Central memory CD4-positive, alpha-beta T cell (primary cell): ENCODE measurements at places on chromosomes 7 and 10.
A peak's percentile ranks its signal among the peaks of the same experiment; 100 is the strongest.

- DNase-seq: no peak
Observed at GRCh38 chr10:81309041-81309552, 565.9 kb upstream of the NRG3 start.

DNA sequence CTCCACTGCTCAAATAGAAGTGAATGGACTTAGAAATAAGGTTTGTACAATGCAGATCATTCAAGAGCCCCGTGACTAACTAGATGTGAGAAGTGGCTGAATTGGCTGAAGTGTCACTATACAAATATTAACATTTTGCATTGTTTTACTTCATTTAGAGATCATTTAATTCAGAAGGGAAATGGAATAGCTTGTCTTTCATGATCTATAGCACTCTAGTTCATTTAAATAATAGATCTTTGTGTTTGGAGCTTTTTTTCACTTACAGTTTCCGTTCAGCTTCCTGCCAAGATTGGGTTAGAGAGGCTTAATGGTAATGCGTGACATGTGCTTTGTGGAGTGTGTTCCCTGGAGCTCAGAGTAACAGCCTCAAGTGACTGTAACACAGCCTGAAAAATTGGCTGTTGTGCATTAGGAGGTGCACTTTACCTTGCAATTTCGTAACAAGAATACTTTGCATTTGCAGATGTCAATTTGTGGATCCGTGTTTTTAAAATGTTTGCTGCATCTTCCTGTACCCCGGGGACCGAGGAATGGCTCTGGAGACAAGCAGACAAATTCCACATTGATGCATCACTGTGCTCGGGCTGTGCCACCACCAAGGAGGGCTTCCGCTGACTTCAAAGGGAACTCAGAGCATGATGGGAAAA is 170.3 kb downstream of the NRP1 start:
- DNase-seq: no peak

DNA sequence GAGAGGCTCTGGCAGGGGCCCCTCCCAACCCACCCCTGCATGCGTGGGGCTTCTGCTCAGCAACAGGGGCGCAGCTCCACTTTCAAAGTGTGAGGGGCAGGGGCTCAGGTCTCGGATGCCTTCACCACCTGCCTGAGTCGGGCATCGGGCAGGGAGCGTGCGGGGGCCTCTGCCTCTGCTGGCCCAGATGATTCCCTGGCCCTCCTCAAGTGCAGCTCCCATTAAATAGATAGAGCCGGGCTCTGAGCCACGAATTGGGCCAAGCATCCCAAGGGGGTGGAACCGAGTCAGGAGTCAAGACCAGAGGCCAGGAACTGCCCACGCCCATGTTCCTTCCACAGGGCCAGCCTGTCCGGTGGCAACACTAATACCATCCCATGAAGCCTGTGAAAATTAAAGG is 108.9 kb upstream of the FAM20C start:
- DNase-seq: no peak

DNA sequence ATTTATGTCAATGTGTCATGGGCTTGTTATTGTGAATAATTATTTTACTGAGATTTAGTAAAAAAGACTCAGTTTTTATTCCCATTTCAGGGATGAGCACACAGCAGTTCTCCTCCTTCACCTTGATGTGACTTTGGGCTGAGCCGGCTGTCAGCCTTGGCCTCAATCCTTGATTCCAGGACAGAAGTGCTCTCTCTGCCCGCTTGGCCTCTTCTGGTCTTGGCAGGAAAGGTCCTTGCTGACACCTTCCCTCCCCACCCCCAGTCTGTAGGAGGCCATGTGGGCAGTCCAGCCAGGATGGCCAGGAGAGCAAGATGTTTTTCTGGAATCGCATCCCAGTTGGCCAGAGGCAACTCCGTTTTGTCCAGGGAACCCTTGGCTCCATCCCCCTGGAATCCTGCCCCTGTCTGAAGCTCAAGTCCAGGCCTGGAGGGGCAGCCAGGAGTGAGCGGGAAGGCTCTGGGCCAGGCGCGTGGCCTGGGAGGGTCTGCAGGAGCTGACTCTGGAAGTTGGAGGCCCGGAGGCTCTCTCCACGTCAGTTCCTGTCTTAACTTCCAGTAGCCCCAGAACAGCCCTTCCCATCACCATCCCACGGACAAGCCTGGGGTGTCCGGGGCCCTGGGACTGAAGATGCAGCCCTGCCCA is 100.9 kb downstream of the PDGFA start:
- DNase-seq: no peak

DNA sequence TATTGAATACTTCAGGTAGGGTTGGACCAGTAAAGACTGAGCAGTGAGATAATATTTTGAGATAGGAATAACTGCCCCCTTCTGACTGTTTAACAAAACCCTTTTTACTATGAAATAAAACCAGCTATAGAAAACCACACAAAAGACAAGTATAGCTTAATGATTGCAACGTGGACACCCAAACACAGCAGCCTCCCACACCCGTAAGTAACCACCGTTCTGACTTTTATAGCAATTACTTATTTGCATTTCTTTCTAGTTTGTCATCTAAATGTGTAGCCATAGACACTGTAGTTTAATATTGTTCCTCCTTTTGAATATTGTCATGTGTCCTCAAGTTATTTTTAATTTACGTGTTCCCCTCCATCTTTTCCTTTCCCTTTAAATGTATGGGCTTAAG is 42.9 kb upstream of the SYPL1 start:
- DNase-seq: no peak

DNA sequence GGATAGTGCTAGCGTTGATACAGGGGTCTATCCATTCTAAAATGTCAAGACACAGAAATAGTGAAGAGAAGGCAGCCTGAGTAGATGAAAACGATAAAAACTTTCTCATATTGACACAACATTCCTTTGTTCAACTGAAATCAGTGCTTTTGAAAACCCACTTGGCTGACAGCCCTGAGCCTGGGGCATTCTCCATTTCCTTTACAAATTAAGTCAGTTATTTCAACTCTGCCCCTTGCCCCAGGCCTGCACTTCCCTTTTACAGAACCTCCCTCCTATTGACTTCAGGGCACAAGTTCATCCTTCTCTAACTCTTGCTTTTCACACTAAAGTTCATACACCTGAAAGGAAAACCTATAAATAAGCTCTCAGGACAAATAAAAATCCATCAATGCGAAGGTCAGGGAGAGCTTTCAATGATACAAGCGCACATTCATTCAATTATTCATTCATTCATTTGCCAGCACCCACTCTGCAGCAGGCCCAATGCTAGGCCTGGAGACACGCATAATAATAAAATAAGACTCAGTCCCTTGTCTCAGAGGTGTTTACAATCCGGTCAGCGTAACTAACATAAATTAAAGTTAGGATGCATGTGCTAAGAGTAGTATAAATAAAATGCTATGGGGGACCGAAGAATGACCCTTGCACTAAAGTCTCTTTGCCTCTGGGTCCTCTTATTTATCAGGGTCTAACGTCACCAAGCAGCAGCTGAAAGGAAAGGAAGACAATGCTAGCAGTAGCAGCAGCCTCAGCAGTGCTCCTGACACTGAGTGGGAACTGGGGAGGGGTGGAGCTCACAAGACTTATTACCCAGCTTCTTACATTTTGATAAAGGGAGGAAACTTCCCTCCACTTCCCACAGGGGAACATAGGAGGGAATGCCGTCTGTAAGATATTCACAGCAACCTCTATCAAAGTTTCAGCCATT is 134.8 kb downstream of the PDE1C start:
- DNase-seq: no peak

GRCh38 chr7:129462420-129462819 is 28.2 kb downstream of the STRIP2 start:
- no peak for DNase-seq

- no peak for DNase-seq
Observed at GRCh38 chr7:153943457-153943856, 108.7 kb upstream of the DPP6 start.

- DNase-seq: no peak
Observed at GRCh38 chr10:95314192-95314918, 23.6 kb upstream of the PDLIM1 start.

DNA sequence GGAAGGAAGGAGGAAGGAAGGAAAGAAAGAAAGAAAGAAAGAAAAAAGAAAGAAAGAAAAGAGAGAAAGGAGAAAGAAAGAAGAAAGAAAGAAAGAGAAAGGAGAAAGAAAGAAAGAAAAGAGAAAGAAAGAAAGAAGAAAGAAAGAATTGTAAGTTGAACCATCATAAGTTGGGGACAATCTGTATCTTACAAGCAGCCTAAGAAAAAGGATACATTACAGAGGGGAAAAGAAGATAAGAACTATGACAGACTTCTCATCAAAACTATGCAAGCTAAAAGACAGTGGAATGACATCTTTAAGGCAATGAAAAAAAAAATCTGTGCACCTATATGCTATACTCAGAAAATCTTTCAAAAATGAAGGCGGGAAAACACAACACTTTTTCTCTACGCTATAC is 50.3 kb upstream of the SP4 start:
- no peak for DNase-seq

- DNase-seq: peak; percentile 80
Observed at GRCh38 chr10:3668966-3669330, 116.1 kb downstream of the KLF6 start.

DNA sequence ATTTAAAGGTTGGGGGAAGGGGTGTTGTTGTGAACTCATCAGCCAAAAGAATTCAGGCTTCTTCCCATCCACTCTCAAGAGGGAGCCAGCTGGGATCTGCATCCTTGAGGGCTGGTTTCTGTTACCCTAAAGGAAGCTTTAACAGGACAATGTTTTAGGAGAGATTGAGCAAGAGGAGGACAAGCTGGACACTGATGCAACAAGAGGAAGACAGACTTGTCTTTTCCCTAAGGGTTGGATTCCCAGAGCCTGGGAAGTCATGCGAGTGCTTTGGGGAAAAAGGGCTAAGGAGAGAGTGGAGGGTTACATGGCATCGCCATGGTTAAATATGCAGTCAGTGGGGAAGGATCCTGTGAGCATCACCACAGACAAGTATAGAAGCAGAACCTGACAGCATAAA is 47.6 kb upstream of the PDE1C start:
- DNase-seq: no peak

DNA sequence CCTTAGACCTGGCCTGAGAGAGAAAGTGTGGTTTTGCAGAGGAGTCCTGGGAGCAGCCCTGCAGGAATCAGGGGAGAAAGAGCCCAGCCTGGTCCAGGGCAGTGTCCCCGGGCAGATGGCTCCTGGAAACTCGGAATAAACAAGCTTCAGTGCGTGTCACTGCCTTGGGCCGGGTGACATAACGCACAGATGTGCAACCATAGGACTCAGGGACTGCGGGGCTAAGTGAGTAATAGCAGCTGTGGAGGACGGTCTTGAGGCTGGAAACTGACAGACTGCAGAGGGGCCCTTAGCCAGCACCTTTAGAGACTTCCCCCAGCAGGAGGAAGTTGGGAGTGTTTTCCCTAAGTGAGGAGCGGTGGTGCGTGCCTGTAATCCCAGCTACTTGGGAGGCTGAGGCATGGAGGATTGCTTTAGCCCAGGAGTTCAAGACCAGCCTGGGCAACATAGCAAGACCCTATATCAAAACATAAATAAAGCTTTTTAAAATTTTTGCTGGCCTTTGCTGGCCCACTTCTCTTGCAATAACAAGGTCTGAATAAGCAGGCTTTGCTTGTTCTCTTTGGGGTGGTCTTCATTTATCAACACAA is 5.3 kb upstream of the CLIP2 start:
- no peak for DNase-seq

DNA sequence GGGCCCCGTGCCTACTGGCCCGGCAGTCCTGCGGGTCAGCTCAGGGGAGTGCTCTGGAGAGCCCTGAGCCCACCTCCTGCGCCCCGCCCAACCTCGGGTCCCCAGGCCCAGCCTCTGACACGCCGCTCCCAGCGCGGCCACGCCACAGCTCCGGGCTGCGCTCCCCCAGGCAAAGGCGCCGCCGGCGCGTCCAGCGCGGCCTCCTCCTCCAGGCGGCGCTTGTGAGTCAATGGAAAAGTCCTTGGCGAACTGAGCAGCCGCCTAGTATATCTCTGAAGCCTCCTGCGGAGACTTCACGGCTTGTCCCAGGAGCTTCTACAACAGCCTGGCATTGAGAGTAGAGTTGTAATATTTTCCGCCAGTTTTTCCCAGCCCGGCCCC is 29.5 kb upstream of the BMS1 start:
- peak; percentile 47 for DNase-seq

GRCh38 chr10:72277340-72277995 is 3.7 kb downstream of the DDIT4 start:
- no peak for DNase-seq

DNA sequence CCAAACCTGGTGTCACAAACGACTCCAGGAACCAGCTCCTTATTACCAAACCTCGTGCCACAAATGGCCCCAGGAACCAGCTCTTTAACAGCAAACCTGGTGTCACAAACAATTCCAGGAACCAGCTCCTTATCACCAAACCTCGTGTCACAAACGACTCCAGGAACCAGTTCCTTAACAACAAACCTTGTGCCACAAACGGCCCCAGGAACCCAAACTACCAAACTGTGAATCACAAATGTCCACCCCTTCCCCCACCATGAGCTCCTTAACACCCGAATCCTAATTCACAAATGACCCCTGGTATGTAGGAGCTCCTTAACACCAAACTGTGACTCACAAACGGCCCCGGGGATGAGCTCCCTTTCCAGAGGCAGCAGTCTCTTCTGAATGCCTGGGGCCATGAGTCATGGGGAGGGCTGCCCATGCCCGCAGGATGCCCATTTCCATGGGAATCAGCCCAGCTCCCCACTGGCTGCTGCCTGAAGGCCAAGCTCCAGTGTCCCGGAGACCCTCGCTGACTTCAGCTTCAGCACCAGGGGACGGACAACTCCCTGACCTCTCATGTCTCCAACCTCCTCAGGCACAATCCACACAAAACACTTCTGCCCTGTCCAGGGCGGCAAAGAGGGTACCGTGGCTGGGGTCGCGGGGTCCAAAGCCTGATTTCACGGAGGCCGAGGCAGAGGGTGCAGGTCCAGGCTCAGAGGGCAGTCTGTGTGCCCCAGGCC is 213.1 kb downstream of the ELFN1 start:
- no peak for DNase-seq

DNA sequence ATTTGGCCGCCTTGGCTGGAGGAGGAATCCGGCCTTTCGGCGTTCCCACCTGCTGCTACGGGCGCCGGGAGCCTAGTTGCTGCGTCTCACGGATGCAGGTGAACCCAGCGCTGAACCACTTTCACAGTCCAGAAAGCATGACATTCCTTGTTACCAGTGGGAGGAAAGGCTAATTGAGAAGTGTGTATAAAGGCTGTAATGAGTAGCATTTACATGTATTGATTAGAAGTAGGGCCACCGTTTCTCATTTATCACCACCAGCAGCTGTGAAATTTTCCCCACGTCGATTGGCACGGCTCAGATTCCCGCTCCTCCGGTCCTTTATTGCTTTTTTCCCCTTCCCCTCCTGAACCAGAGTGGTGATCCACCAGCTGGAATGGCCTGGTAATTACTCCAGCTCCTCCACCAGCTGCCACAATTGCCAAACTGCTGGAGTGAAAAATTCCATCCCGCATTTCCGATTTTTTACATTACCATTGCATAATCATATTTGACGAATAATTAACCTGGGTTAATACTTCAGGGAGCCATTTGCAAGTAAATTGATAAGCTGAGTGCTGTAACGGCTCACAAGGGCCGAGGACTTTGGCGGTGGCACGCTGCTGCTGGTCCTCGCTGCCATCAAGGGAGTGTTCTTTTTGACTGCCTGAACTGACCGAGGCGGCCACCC is 153.3 kb downstream of the POU6F2 start:
- no peak for DNase-seq

GRCh38 chr10:84668186-84668763 is 339.9 kb downstream of the CCSER2 start:
- DNase-seq: no peak
